Renal pelvis (tissue), 12 donors: ENCODE measurements at places on chromosomes 3 and 15. TPM values are rescaled to one million over a fixed set of nuclear protein-coding genes. Genes with fewer than 3 reads are reported as not detected.
A peak's percentile ranks its signal among the peaks of the same experiment; 100 is the strongest.

NR2E3 gene
- 0.99 TPM for polyA plus RNA-seq

DNA sequence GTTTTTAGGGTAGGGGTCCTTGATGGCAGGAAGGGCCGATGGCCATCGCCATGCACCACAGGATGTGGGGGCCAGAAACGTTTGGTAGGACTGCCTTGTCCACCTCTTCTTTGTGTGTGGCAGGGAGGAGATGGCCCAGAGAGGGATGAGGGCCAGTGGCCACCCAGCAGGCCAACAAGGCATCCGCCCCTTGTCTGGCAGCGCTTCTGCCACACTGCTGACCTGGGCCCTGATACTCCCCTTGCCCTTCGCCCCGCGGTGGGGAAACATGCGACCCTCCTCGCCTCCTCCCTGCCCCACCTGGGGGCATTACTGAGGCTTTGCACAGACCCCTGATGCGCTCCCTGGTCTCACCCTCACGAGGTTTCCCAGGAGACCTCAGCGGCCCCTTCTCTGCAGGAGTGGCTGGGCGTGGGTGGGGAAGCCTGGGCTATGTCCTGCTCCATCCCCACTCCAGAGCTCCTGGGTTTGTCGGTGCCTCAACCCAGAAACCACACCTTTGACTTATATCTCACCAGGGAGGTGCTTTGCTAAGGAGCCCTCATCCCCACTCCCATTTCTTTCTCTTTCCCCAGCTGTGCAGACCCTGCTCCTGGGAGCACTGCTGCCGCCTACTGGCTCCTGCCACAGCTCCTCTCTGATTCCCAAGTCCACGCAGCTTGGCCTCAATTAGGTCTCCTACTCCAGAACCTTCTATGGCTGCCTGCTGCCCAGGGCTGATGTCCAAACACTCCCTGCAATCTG lies 38.7 kb downstream of the FEM1B start:
- DNase-seq = no peak

GRCh38 chr3:189966843-189967242 lies 153.9 kb downstream of the P3H2 start:
- no peak for DNase-seq

GRCh38 chr15:87500240-87500639 lies 756.3 kb downstream of the NTRK3 start:
- peak; percentile 48 for DNase-seq

DNA sequence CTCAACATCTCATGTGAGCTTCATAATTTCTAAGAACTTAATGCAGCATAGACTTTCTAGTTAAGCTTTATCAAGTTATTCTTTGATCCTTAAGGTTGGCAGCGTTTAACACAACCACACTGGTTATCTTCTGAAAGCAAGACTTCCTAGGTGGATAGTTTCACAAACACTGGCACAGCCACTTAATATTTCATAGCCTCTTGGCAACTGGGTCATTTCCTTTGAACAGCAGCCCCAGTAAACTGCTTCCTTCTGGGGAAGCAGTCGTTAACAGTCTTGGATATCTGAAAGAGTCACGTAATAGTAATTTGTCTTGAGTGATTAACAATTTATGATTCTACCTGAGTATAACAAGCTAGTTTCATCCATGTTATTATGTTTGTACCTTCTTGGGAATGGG lies 45.9 kb upstream of the ABHD10 start:
- no peak for DNase-seq
